ENCODE measurements at places on chromosomes 1 and 21. TPM values are rescaled to one million over a fixed set of nuclear protein-coding genes. Genes with fewer than 3 reads are reported as not detected.

DNA sequence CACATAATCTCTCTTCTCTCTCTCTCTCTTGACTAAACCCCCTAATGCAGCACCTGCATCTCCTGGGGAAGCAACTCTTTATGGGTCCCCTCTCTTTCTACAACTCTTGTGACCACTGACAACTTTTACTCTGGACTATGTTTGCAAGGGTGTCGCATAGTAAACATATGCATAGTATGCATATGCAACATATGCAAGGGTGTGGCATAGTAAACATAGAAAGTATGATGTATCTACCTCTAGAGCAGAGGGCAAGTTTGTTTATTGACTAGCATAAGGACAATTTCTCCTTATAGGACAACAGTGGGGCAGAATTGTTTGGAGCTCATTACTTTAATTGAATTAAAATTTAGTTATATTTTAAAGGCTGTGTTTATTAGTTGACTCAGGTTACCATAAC lies 462.5 kb downstream of the AMY1C start:
- DNase-seq, result no peak

DNA sequence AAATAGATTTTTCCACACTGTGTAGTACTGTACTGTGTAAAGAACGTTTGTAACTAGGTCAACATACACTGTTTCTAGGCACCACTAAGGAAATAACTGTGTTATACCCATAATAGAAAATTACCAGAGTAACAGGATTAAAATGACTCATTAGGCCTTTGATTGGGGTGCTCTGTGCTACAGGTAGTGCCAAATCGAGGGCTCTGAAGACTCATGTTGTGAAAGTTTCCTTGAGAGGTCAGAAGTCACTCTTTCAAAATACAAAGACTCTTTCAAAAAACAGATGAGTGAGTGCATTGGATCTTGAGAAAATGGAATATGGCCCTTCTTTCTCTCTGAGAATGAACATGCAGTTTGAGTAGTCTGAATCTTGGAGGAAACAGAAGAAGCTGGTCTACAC lies 143.0 kb downstream of the MRPL39 start:
- DNase-seq, result no peak

DNA sequence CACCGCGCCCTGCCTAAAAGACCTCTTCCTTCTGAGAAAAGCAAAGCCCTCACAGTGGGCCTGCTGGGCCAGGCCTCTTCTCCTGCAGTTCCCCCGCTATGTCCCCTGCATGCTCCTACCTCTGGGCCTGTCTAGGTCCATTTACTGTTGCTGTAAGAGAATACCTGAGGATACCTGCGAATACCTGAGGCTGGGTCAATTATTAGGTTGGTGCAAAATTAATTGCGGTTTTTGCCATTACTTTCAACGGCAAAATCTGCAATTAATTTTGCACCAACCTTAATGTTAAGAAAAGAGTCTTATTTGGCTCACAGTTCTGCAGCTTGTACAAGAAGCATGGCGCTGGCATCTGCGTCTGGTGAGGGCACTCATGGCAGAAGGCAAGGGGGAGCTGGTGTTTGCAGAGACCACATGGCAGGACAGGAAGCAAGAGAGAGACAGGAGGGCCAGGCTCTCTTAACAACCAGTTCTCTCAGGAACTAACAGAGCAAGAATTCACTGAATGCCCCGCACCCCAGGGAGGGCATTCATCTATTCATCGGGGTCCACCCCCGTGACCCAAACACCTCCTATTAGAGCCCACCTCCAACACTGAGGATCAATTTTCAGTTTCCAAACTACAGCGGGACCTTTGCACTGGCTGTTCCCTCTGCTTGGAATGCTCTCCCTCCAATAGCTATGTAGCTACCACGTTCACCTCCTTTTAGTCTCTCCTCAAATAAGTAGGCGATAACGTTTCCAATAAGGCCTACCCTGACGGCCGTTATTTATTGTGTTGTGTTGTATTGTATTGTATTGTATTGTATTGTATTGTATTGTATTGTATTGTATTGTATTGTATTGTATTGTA lies 9.6 kb upstream of the UTS2 start:
- DNase-seq, result no peak

GRCh38 chr1:203289281-203289981 lies 15.9 kb upstream of the BTG2 start:
- DNase-seq, result no peak

- no peak for DNase-seq
Measured at GRCh38 chr1:8639148-8639547, 178.3 kb downstream of the RERE start.

- no peak for DNase-seq
Measured at GRCh38 chr1:217182992-217183391, 447.9 kb downstream of the GPATCH2 start.

- no peak for DNase-seq
Measured at GRCh38 chr1:119266858-119267257, 101.7 kb upstream of the HAO2 start.

Gene WDR64
- not detected for total RNA-seq

GRCh38 chr21:36542312-36543101 lies 62.6 kb upstream of the CLDN14 start:
- no peak for DNase-seq

GRCh38 chr1:61318319-61319125 lies 236.2 kb downstream of the NFIA start:
- no peak for DNase-seq

- no peak for DNase-seq
Measured at GRCh38 chr1:26833432-26834405, 7.2 kb downstream of the ZDHHC18 start.

- no peak for DNase-seq
Measured at GRCh38 chr1:41689558-41689981, 205.1 kb upstream of the EDN2 start.

Gene EFNA3
- total RNA-seq, result 1.3 TPM

- DNase-seq, result no peak
Measured at GRCh38 chr1:74504933-74505512, 7.4 kb downstream of the LRRC53 start.

- DNase-seq, result no peak
Measured at GRCh38 chr1:206456577-206457370, 13.5 kb upstream of the IKBKE start.

Gene PLA2G2F
- total RNA-seq, result not detected

Gene ASPM
- 8.1 TPM for total RNA-seq

GRCh38 chr1:205237526-205238484 lies 10.1 kb downstream of the TMCC2 start:
- DNase-seq, result no peak

Gene CFAP107
- total RNA-seq, result not detected

DNA sequence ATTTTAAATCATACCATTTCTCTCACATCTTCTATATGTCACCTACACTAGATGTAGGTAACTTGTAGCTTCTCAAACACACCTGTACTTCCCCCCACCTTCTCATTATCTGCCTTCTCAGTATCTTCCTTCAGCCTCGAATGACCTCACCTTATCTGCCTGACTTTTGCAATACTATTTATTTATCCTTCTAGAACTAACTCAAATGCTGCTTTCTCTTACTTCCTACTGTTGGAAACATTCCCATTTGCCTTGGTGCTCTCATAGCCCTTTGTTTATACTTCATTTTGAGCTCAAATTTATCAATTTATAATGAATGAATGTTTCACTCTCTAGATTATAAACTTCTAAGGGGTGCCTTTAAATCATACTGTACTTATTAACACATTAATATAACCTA lies 50.4 kb upstream of the KIAA1614 start:
- DNase-seq, result no peak

- no peak for DNase-seq
Measured at GRCh38 chr1:102742426-102742825, 365.9 kb downstream of the COL11A1 start.

DNA sequence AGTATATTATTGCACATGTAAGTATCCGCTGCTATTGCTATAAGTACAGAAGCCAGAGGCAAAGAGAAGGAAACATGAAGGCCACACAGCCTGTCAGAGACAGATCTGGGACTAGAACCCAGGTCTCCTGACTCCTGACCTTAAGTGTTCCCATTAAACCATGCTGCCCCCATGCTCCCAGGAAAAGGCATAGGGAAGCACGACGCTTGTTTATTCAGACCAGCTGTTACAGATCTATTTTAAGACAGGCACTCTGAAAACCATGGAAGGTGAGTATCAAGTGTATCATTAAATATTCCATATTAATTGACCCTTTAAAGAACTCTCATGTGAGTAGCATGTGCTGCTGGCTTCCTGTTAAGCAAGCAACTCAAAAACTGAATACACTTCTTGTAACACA lies 11.4 kb downstream of the VAV3 start:
- DNase-seq, result no peak

Gene TMEM81
- 1.1 TPM for total RNA-seq

- peak; percentile 15 for DNase-seq
Measured at GRCh38 chr1:76330991-76331603, 256.6 kb downstream of the ST6GALNAC3 start.

GRCh38 chr1:234226819-234227165 lies 146.5 kb upstream of the COA6 start:
- DNase-seq, result no peak

Gene TRNP1
- total RNA-seq, result 1.4 TPM

GRCh38 chr1:214524824-214525223 lies 26.6 kb downstream of the PTPN14 start:
- DNase-seq, result no peak

Gene ELAVL4
- not detected for total RNA-seq

Gene IARS2
- 89.5 TPM for total RNA-seq

Gene CYP4Z1
- under 0.01 TPM for total RNA-seq

GRCh38 chr1:198858033-198858432 lies 219.2 kb downstream of the PTPRC start:
- DNase-seq, result no peak

- DNase-seq, result peak; percentile 65
Measured at GRCh38 chr21:15592271-15592860, 137.4 kb upstream of the USP25 start.

GRCh38 chr21:18252680-18253079 lies 8.0 kb downstream of the CHODL start:
- DNase-seq, result no peak

DNA sequence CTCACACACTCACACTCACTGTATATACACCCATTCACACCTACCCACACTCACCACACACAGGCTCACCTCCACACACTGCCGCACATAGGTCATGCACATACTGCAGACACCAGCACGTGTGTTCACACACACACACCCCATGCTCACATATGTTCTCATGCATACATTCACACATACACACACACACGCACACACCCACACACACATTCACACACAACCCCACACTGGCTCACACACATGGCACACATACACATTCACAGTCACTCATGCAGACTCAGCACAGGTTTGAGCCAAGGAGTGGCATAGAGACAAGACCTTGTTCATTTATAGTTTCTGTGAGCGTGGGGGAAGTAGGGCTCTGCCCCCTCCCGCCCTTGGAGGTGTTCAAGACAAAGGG lies 41.1 kb upstream of the SLC30A1 start:
- no peak for DNase-seq

DNA sequence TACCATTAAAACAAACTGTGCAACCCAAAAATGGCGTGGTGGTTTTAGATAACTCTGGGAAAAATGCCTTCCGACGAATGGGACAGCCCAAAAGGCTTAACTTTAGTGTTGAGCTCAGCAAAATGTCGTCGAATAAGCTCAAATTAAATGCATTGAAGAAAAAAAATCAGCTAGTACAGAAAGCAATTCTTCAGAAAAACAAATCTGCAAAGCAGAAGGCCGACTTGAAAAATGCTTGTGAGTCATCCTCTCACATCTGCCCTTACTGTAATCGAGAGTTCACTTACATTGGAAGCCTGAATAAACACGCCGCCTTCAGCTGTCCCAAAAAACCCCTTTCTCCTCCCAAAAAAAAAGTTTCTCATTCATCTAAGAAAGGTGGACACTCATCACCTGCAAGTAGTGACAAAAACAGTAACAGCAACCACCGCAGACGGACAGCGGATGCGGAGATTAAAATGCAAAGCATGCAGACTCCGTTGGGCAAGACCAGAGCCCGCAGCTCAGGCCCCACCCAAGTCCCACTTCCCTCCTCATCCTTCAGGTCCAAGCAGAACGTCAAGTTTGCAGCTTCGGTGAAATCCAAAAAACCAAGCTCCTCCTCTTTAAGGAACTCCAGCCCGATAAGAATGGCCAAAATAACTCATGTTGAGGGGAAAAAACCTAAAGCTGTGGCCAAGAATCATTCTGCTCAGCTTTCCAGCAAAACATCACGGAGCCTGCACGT lies 82.1 kb downstream of the PRDM2 start:
- no peak for DNase-seq

Gene FAM163A
- total RNA-seq, result 0.51 TPM

- no peak for DNase-seq
Measured at GRCh38 chr1:34066166-34066565, 98.9 kb downstream of the CSMD2 start.

- no peak for DNase-seq
Measured at GRCh38 chr1:1137256-1138045, 21.6 kb upstream of the C1orf159 start.

DNA sequence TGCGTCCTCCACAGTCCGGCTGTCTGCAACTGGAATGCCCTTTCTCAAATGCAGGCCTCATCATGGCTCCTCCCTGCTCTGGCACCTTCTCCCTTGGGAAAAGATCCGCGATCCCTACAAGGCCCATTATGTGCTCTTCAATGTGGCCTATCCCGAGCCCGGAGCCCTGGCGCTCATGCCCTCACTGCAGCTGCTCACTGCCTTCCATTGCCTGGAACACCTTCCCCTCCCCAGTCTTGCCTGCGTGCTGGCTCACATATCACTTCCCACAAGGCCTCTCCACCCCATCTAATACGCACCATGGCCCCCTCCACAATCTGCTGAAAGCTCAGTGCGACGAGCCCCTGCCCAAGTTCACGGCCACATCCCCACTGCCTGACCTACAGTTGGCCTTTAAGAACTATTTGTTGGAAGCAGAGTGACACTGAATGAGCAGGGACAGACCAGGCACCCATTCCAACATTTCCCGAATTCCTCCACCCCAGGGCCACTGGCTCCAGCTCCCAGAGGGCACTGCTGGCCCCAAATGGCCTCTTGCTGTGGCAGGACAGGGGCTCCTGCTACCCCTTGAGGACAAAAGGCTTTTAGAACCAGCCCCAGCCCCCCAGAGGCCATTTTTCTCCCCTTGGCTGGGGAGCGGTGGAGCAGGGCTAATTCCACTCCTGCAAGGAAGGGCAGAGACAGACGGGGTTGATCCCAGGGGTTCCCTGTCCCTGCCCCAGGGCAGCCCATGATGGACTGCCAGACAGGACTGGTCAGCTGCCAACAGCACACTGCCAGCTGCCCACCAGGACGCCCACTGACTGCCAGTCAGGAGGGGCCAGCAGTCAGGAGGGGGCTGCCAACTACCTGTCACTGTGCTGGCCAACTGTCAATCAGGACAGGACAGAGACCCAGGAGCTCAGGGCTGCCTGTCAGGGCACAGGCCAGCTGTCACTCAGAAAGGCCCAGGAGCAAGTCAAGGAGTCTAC lies 64.8 kb downstream of the DHRS3 start:
- DNase-seq, result no peak

DNA sequence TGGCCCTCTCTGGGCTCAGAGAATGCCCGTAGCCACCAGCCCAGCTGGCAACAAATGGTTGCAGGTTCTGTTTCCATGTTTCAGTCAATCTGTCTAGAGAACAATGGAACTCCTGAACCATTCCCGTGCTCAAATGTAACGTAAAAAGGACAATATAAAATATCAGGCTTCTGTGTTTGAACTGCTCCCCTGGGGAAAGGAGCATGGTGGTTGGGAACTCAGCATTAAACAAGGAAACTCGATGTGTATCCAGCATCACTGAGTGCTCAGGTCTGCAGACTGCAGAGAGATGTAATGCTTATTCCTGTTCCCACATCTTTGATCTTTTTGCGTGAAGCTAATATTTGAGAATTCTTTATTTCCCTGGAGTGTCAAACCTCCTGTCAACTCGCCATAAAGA lies 326.5 kb downstream of the KIF26B start:
- no peak for DNase-seq

- no peak for DNase-seq
Measured at GRCh38 chr1:80891871-80892270, 908.9 kb upstream of the ADGRL2 start.

GRCh38 chr1:232037774-232038388 lies 411.3 kb downstream of the DISC1 start:
- DNase-seq, result no peak
